ENCODE measurements at places on chromosomes 2 and 18. TPM values are rescaled to one million over a fixed set of nuclear protein-coding genes. Genes with fewer than 3 reads are reported as not detected.

Gene SETBP1
- total RNA-seq: 4.9 TPM

Gene GKN2
- not detected for total RNA-seq

Gene NT5DC4
- total RNA-seq: not detected

Gene EN1
- under 0.01 TPM for total RNA-seq

Gene CSRNP3
- 0.66 TPM for total RNA-seq

Gene RIT2
- not detected for total RNA-seq

Gene SERPINB10
- not detected for total RNA-seq

Gene MRPL53
- total RNA-seq: 38.0 TPM

Gene ARL6IP6
- total RNA-seq: 16.2 TPM

Gene ABCB11
- not detected for total RNA-seq

Gene HOXD9
- total RNA-seq: not detected

Gene SMPD4
- total RNA-seq: 11.2 TPM

Gene IL1F10
- not detected for total RNA-seq

Gene NFU1
- 57.3 TPM for total RNA-seq

Gene SPP2
- total RNA-seq: not detected

Gene CACNB4
- 2.1 TPM for total RNA-seq

Gene MYO5B
- under 0.01 TPM for total RNA-seq

Gene WNT6
- total RNA-seq: not detected

Gene CCDC148
- total RNA-seq: 1.0 TPM
